ENCODE measurements at places on chromosomes 6 and 20.

- no peak for DNase-seq
Observed at GRCh38 chr6:57221191-57221935, 744 bp downstream of the RAB23 start.

GRCh38 chr6:161622779-161623178, 348.9 kb upstream of the AGPAT4 start:
- DNase-seq, result no peak

GRCh38 chr6:92577077-92577719, 842.2 kb downstream of the EPHA7 start:
- no peak for DNase-seq

DNA sequence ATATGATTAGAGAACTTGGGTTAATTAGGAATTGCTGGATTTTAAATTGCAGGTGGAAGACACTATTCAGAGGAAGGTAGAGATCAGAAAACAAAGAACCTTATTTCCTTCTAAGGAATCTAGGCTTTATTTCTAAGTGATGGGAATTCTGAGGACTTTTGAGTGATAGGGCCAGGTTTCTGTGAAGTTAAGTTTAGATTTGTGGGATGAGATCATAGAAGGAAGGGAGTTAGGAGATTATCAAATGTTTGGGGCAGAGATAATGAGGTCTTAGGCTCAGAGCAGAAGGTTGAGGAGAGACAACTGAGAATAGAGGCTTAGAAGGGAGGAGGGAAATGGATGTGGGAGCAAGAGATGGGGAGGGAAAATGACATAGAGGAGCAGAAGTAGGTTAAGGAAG, 109.7 kb upstream of the MMS22L start:
- DNase-seq, result no peak

DNA sequence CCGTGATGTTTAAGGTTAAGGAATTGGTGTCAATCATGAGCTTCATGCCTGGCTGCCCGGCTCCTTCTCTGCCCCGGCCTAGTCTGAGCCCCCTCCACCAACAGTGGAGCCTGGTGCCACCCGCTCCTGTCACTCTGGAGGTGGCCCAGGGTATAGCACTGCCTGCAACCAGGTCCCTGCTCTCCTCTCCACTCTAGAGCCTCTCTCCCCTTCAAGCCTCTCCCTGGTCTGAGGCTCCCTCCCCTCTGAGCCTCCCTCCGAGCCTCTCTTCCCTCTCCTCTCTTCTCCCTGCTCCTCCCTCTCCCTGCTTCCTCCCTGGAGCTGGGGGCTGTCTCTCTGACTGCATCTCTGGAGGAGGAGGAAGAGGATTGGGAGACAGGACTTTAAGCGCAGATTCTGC, 31.3 kb upstream of the MRGBP start:
- DNase-seq, result no peak

DNA sequence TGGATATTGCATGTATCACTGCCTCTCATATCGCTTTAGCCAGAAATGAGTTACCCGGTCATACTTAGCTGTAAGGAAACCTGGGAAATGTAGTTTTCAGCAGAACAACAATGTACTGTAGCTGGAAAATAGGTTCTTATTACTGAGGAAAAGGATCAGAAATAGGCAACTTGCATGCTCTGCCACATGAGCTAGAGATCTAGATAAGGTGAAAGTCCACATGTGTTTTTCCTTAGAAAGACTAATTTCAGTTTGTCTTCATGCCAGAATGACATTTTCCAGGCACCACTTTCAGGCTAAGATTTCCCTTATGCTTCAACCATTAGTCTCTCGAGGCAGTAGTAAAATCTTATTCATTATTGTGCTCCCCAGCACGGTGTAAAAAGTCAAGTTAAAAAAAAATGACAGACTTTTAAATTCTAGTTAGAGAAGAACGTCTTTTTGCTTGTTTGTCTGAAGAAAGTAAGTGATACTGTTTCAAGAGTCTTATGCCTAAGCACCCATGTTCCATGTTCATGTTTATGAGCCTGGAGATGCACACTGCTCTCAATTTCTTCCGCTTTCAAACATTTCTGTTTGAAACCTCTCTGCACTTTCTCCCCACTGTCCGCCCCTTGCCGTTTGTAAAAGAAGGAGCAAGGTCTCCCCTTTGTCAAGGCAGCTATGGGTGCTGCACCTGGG, 67.6 kb downstream of the ZNF831 start:
- no peak for DNase-seq

GRCh38 chr20:48198929-48199451, 413.7 kb upstream of the SULF2 start:
- DNase-seq, result no peak

DNA sequence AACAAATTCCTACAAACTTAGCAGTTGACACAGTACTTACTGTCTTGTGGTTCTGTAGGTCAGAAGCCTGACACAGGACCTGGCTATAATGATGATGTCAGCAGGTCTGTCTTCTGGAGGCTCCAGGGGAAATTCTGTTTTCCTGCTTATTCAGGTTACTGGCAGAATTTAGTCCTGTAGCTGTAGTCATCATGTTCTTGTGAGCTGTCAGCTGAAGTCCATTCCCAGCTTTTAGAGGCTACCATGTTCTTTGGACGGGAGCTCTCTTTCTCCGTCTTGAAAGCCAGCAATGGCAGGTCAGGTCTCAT, 99.2 kb downstream of the HIVEP1 start:
- DNase-seq, result no peak

DNA sequence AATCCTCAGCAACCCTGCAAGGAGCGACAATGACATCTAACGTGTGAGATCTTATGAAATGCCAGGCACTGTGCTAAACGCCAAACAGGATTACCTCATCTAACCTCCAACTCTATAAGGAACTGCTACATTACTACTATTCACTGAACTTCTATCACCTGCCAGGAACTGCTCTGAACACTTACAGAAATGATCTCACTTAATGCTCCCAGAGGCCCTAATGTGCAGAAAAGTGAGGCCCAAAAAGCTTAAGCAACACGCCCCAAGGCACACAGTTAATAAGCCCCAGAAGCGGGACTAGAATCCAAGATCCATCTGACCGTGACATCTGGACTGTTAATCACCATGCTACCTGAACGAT, 28.5 kb downstream of the TRAM2 start:
- no peak for DNase-seq

DNA sequence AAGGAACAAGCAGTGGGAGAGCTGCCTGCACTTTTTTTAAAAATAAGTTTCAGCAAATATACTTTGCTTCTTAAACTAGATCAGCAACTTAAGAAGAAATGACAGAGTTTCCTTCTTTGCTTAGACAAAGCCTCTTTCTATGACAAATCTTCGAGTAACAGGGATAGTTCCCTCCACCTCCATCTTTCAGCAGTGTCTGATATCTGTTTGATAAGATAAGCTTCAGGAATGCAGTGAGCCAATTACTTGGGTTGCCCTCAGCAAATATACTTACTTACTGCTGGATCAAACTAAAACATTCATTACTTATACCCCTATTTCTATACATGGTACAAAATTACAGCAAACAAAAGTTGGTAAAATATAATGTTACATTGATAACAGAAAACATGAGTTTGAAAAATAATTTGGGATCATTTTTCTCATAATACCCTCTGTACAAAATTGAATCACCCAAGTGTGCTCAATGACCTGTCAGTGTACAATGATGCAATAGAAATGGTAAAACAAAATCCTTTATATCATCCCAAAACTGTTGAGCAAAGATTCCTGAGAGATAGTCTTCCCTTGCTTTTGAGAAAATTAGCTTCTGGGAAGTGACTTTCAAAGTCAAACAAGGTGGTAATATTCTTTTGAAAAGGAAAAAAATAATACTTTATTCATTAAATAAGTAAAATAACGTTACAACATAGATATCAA, 24.5 kb downstream of the FRK start:
- no peak for DNase-seq

GRCh38 chr6:167750956-167751358, 75.8 kb upstream of the AFDN start:
- DNase-seq, result no peak

GRCh38 chr6:119856136-119856535, 506.6 kb upstream of the MAN1A1 start:
- no peak for DNase-seq

GRCh38 chr6:71246596-71246995, 42.0 kb upstream of the OGFRL1 start:
- no peak for DNase-seq

DNA sequence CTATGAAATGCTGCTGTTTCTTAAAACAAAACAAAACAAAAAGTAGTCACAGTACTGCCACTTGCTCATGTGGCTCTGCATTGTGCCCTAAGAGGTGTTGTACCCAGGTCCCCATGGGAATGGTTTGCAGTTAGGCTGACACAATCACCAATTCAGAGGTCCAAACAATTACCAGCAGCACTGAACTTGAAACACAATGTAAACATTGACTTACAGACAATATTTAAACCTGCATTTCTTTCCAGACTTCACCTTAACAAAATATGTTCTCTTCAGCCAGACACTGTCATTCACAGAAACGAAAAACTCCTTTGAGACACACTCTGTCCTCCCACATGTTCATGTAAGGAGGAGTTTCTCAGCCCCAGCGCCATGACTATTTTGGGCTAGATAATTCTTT, 206.8 kb upstream of the ARG1 start:
- DNase-seq, result no peak

DNA sequence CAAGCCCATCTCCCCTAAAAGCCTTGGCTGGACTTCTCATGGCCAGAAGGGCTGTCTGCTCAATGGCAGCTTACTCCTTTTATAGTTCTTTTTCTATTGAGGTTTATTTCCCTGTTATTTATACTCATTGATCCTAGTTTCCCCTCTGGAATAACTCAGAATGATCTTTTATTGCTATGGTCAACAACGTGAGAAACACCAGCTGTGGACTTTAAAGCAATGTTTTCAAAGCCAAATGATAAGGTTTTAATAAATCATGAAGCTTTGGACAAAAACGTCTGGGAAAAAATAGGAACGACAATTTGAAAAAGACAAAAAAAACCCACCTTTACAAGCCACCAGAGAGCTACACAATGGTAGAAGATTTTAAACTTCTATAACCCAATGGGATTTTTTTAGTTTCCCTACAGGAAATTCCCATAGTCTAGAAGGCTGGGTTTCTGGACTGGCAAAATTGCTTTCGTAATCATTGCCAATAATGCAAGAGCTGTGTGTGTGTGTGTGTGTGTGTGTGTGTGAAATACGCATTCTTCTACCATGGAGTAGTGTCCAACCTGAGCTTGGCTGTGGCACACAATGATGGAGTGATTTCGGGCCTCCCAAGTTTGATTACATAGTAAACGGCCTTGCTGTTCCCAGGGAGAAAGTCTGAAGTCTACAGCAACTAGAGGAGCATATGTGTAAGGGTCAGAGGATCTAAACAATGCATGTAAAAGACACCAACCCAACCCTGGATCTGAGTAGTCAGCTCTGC, 396.0 kb downstream of the SYNE1 start:
- no peak for DNase-seq

- DNase-seq, result no peak
Observed at GRCh38 chr6:130744576-130745366, 82.4 kb upstream of the SMLR1 start.

DNA sequence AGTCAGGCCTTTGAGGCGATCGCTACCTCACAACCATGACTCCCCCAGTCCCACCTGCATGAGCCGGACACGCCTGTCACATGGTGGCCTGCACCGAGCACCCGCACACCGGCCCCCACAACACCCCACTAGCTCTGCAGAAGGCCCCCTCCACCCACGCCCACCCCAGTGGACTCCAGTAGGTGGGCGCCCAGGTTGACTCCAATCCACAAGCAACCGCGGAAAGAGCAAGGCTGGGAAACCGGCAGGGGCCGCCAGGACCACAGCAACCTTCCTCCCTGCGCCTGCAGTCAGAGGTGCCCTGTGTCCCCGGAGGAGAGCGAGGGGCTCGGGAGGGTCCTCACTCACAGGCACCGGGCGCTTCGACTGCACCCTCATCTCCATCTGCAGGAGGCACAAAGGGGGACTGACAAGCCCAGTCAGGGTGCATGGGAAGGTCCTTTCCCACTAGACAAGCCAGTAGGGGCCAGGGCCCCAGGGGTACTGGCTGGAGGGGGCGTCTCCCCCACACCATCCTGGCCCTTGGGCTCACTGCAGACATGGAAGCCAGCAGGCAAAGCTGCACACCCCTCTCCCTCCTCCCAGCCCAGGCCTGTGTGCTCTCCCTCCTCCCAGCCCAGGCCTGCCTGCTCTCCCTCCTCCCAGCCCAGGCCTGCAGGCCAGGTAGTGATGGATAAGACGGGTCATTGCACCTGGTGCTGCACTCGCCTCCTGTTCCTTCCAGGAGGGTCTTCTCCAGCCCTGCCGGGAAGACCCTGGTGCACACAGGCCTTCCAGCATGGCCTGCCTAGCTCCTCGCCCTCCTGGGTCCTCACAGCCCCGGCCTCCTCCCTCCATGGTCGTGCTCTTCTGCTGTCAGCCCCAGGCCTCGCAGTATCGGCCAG, 137.2 kb downstream of the DLL1 start:
- DNase-seq, result no peak

GRCh38 chr6:45838996-45839395, 176.7 kb downstream of the CLIC5 start:
- DNase-seq, result no peak

GRCh38 chr6:138594758-138595140, 95.5 kb upstream of the NHSL1 start:
- no peak for DNase-seq

DNA sequence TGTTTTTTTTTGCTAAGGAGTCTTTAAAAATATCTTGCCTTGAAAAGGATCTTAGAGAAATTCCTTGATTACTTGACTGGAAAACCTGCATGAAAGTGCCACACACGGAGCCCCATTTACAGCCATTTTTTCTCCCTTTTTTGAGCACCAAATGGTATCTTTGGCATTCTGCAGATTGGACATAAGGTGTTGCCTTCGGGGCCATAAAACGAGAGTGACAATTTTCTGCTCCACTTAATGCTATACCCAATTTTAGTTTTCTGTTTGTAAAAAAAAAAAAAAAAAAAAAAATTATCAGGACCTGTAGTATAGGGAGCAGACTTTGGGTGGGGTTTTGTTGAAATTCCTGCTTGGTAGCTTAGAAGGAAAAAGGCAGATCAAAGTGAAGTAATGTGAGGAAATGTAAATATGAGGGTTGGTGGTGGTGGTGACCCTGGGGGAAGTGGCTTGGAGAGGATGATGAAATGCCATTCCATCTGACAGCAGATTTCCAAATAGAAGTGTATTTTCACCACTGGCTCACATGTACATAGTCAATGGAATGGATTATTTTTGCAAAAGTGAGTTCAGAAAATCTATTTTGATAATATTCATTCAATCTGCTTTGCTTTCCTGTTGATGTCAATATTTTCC, 212.1 kb upstream of the SOX4 start:
- no peak for DNase-seq
